Inflammatory macrophage treated with lipopolysaccharide for 4 hours (primary cell): ENCODE measurements at places on chromosomes 6 and 20.

DNA sequence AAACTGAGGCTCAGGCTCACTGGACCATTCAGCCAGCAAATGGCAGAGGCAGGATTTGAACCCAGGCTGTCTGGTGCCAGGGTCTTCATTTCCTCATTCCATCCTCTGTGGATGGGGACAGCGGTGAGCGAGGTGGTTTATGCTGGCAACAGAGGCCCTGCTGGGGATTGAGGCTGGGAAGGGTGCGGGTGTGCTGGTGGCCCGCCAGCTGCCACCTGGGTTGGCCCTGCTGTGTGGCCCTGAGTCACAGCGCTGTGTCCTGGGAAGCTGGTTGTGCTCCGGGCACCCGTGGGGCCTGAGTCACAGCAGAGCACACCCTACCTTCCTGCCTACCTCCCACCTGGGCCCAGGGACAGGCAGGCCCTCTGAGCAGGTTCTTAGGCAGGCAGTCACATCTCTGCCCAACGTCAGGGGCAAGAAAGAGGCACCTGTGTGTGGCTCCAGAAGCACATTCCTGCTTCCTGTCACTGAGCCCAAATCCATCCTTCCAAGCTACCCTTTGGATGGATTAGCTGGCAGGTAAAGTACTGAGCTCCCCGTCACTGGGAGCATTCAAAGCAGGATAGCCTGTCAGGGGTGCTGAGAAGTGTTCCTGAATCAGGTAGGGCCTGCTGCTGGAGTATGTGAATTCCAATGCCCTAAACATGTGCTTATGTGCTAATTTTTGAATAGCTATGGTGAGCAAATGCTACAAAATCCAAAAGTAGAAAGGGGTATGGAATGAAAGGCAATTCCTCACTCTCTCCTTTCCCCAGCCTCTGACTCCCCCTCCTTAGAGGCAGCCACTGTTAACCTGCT is 53.9 kb downstream of the CEBPB start:
- DNase-seq, result no peak

DNA sequence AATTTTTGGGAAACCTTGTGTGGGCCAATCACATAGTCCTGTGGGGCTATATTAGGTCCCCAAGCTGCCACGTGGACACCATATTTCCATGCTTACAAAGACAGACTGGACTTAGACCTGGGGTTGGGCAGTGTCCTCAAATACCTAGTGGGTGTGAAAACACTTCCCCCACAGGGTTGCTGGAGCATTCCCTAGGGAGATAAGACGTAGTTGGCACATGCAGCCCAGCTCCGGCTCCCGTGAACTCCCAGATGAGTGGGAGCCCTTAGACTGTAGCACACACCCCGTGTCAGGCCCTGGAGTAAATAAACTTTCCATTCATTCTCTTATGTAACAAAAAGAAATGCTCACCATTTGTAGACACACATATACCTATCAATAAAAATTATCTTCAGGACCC is 14.2 kb downstream of the KCNG1 start:
- DNase-seq, result no peak

GRCh38 chr20:45181639-45182038 is 6.9 kb downstream of the PI3 start:
- no peak for DNase-seq

- DNase-seq, result peak; percentile 90
Measured at GRCh38 chr6:136405420-136406029, 115.9 kb upstream of the BCLAF1 start.

- DNase-seq, result no peak
Measured at GRCh38 chr20:17559338-17559737, 10.5 kb upstream of the DSTN start.

GRCh38 chr6:142294679-142295078 is 7.1 kb upstream of the ADGRG6 start:
- DNase-seq, result peak; percentile 77

DNA sequence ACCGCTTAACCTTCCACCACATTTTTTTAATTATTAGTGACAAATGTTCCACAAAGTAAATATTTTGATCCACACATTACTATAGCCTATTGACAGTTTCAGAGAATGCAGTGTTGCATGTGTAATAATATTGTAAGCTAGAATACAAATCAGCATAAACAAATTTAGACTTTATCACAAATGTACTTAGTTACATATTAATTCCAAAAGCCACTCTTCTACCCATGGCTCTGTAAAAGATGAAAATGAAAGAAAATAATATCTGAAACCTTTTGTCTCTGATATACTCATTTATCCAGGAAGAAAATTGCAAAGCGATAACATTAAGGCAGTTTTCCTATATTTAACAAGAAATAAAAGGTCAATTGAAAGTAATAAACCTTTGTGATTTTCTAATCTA is 954.0 kb upstream of the MAN1A1 start:
- DNase-seq, result no peak

DNA sequence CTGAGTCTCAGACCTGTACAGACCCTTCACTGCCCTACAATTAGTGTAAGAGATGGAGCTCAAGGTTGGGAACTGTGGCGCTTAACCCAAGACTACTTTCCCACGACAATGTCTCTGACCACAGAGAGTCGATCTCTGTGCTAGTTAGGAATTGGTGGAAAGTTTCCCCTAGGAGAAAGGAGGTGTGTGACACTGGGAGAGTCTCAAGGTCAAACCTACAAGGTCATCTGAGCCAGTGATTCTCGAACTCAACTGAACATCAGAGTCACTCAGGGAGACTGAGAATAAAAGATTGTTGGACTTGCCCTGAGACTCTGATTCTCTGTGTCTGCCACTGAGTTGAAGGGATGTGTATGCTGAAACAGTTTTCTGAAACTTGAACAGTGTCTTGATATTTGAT is 9.7 kb upstream of the AFDN start:
- DNase-seq, result no peak

DNA sequence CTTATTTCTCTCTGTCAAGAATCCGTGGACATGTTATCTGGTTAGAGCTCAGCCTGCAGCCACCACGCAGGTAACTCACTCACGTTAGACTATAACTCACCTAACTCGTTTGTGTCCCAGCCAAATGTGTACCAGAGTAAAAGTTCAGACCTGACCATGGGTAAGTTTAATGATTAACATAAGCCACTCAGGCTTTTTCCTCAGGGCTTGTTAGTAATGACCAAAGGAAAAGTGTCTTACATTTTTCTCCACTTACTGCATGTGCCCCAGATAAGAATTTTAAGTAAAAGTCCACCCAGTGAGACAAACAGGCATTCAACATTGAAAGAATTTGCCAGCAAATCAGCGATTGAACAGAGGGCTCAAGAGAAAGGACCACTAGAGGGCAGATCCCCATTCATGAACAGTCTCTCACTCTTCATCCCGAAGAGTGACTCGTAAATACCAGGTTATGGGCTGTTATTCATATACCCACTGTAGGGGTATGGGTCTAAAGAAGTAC is at the start of gene PKHD1:
Gene PKHD1 (minus strand): TSS at position 116 of the 502 bp plus-strand sequence. CDS start 2,680 bp downstream, outside the sequence.
- no peak for DNase-seq

DNA sequence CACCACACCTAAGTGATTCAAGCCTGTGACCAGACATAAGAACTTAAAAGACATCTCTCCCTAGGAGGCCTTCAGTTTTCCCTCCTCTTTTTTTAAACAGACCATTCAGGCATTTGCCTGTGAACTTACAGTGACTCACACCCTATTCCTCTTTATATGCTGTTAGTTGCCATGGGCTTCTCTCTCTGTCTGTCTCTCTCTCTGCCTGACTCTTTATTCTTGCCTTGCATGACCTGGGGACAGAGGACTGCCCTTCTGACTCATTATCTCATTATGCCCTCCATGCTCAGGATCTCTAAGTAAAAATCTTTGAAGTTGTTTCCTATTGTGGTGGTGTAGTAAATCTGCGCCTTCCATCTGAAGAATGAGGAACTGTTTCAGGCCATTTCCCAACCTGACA is 442.2 kb upstream of the MAN1A1 start:
- no peak for DNase-seq

- DNase-seq, result peak; percentile 22
Measured at GRCh38 chr20:41617059-41617901, 897 bp downstream of the CHD6 start.

DNA sequence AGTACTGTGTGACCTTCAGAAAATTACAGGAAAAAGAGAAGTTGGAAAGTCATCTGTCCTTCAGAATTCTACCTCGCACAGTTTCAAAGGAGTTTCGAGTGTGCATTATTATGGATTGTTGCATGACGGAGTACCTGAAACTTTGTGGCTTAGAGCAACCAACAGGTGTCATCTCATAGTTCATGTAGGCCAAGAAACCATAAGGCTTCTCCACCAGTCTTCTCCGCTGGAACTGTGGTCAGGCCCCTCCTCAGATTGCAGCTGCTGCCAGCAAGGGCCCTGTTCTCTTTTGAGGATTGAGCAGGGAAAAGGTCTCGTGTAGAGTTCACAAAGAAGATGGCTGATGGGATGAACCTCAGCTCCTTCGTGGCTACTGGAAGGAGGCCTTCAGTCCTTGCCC is 151.2 kb upstream of the THBS2 start:
- no peak for DNase-seq

DNA sequence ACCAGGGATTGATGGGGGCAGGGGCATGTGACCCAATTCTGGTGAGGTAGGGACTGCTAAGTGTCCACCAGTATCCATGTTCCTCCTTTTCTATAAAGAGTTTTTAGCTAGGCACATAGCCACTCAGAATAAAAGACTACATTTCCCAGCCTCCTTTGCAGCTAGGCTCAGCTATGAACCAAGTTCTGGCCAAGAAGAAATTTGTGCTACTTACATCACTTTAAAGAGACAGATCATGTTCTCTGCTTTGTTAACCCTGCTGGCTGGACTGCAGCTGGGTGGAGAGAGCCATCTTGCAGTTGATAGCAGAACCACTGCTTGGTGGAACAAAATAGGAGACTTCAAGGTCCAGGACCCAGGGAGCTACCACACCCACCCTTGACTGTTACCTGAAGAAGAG is 5.3 kb upstream of the CCM2L start:
- peak; percentile 25 for DNase-seq

DNA sequence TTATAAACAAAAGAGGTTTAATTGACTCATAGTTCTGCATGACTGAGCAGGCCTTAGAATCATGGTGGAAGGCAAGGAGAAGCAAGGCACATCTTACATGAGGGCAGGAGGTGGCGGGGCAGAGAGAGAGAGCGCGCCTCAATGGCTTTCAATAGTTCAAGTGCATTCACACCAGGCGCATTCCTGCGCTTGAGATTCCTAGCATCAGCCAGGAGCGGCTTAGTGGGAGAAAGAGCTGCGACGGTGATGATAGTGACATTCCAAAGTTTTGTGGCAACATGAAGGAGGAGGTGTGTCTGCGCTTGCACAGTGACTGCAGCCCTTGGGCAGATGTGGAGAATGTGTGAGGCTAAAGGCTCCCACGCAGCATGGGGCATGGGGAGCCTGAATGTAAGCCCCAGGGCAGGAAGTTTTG is 25.0 kb upstream of the EMILIN3 start:
- DNase-seq, result no peak

- no peak for DNase-seq
Measured at GRCh38 chr6:25665455-25665854, 13.4 kb downstream of the SCGN start.

GRCh38 chr6:16470502-16471221 is 232.3 kb downstream of the GMPR start:
- DNase-seq, result no peak

DNA sequence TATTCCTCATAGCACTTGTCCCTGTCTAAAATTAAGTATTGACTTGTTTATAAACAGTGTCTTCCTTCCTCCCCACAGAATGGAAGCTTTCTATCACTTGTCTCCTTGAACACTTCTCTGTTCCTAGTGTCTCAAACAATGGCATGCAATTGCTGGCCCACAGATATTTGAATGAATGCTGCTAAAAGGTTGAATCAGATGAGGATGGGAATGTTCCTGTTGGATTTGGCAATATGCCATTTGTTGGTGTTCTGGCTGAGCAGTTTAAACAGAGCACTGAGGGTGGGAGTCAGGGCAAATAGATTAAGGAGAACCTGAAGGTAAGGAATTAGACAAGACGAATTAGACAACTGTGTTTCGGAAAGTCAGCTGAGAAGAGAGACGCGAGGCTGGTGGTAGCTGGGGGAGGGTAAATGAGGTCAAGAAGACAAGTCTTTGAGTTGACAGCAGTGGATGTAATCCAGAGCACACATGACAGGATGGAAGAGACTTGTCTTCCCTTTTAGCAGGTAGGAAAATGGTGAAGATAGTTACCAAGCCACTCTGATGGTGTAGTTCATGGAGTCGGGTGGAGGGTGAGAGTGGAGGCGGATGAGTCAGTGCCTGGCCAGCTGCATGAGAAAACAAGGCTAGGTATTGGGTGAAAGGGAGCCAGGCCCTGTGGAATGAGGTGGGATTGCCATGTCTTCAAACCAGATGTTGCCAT is 58.3 kb upstream of the GNRH2 start:
- peak; percentile 68 for DNase-seq

DNA sequence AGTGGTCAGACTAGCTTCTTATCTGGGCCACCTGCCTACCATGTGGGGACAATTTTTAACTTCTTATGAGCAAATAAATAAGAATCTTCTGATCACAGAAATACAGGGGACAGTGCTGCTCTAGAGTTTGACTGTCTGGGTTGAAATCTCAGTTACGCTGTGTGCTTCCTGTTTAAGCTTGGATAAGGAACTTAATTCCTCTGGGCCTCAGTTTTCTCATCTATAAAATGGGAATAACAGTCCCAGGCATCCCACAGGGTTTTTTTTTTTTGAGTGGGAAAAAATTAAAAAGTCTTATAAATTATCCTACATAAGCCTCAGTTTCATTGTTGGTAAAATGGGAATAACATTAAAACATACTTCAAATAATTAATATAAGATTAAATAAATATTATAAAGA is 340.9 kb downstream of the ESR1 start:
- DNase-seq, result no peak

DNA sequence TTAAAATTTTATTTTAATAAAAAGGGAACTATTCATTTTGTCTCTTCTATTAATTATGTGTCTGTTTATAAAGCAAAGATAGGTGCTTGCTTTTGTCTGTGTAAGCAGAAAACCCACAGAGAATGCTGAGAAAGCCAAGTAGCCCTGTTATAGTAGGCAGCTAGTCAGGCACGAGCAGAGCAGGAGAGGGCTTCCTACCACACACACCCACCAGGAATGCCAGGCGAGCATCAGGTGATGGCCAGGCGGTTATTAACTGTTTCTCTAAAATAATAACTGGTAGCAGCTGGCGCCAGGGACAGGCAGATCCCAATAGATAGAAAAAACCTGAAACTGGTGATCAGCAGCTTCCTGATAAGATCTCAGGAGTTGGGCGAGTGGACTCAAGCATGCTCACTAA is 15.7 kb downstream of the C6orf15 start:
- no peak for DNase-seq

DNA sequence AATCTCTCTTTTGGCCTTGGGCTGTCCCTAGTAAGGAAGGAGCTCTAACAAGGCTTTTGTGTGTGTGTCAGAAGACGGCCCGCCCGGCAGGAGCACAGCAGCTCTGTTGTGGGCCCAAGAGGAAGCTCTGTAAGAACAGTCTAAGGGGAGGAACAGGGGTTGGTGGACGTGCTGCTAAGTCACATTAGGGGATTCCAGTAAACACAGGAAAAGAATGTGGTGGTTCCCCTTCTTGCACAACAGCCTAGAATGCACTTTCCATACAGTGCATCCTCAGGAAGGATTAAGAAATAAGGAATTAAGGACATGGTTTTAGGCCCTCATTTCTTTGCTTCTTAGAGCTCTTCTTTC is 114.5 kb downstream of the RNF144B start:
- DNase-seq, result peak; percentile 98

GRCh38 chr20:62097881-62098407 is 24.3 kb upstream of the LSM14B start:
- DNase-seq, result no peak

GRCh38 chr6:17679726-17680125 is 27.0 kb downstream of the NUP153 start:
- DNase-seq, result no peak
